ENCODE measurements at places on chromosomes 1 and 21.

- DNase-seq = no peak
Measured at GRCh38 chr1:94300731-94301130, 63.3 kb upstream of the ARHGAP29 start.

- no peak for DNase-seq
Measured at GRCh38 chr1:240020871-240021270, 70.8 kb upstream of the FMN2 start.

DNA sequence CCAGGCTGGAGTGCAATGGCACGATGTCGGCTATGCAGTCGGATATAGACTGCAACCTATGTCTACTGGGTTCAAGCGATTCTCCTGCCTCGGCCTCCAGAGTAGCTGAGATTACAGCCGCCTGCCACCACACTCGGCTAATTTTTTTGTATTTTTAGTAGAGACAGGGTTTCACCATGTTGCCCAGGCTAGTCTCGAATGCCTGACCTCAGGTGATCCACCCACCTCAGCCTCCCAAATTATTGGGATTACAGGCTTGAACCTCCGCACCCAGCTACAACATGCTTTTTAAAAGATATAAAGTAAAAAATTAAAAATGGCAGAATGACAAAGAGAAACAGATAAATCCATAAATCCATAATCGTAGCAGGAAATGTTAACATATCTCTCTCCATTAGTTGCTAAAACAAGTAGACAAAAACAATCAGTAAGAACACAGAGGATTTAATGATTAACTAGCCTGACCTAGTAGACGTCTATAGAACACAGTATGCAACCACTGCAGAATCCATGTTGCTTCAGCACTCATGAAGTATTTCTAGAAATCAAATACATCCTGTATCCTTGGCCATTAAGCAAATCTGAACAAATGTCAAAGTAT, 59.9 kb upstream of the SPOCD1 start:
- DNase-seq = no peak

GRCh38 chr1:24975391-24975790, 45.3 kb upstream of the RUNX3 start:
- no peak for DNase-seq

DNA sequence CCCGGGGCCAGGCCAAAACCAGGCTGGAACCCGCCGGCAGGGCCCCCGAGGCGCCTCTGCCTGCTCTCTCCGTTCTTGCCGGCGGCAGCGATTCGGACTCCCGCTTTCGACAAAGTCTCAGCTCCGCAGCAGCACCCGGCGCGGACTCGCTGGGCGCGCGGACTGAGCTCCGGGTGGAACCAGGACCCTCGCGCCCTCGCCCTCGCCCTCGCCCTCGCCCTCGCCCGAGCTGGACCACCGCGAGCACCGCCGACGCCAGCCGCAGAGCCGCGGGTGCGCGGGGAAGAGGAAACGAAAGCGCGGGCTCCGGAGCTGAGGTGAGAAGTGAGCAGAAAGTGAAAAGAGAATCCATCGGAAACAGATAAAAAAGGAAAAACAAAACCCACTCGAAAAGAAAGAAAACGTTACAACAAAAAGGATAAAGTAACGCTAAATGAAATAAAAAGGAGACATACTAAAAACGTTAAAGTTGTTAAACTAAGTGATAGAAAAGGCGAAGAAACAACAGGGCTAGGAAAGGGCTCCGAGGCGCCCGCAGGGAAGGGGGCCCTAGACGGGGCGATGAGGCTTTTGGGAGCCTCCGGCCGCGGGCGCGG, 64.9 kb downstream of the MEF2D start:
- no peak for DNase-seq

DNA sequence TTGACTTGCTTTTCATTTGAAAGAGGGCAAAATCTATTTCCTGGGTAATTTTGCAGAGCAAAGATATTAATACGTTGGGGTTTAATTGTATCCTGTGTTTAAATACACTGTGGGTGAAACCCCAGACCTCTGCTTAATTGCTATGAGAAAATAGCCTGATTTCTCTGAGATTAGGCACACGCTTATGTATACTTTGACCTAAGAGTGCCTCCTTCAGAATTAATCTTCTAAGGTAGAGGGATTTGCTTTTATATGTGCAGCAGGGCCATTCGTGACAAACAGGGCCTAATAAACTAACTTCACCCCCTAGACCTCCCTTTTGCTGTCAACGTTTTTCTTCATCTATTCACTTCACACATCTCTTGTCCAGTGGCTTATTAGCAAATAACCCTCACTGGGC, 216.9 kb upstream of the ADGRL2 start:
- no peak for DNase-seq
